ENCODE measurements at places on chromosomes 5 and 9.
A peak's percentile ranks its signal among the peaks of the same experiment; 100 is the strongest.

GRCh38 chr9:16100537-16101091, 547.8 kb downstream of the CCDC171 start:
- no peak for DNase-seq

DNA sequence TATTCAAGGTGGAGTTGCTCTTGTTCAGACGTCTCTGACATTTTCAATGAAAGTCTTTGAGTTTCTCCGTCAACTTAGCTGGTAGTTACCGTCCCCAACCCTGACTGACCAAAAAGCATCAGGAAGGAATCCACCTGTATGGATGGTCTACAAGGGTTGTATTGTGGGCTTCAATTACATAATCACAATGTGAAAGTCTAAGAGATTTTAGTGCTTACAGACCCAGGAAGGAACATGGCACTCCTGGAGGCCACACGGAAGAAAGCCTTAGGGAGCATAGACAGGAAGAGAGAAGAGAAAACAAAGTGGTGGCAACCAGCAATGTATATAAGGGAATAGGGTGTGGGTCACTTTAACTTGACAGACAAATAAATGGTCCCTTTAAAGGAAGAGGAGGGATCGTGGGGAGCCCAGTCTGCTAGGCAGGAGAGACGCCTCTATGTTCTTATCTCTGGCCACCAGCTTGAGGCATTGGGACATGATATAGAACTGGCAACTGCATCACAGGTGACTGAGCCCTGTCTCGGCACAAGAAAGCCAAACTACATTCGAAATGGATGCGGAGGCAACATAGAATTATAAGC, 80.4 kb downstream of the ALDH7A1 start:
- DNase-seq = no peak

GRCh38 chr9:104906441-104907277, 21.3 kb downstream of the ABCA1 start:
- DNase-seq = no peak

GRCh38 chr5:533243-533954, 9.2 kb upstream of the SLC9A3 start:
- DNase-seq = no peak

- peak; percentile 68 for DNase-seq
Measured at GRCh38 chr5:74833537-74834266, 32.5 kb downstream of the FAM169A start.

DNA sequence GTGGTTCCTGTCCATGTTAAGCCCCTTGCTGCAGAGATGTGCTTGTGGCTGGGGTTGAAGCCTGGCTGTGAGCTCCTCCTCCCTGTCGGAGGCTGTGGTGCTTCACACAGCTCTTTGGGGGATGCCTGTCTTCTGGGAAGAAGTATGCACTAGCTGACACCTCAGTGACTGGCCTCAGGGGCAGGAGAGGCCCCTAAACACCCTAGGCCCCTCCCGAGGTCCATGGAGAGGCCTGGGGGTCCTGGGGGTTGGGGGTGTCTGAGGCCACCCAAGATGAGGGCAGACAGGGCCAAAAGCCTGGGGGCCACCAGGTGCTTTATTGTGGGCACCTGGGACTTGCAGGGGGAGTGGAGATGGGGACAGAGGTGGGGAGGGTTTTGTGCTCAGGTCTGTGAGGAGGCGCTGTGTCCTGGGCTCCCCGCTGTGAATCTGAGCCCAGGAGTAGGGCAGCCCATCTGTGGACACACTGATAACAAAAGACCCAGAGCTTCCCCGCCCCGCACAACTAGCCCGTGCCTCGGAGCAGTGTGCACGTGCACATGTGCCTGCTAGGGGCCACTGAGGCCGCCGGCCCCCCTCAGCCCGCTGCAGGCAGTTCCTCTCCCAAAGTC, 92.0 kb downstream of the PHF2 start:
- no peak for DNase-seq

Measured in HT-29 (cell line).